ENCODE measurements at places on chromosomes 2 and 18.
A peak's percentile ranks its signal among the peaks of the same experiment; 100 is the strongest.

DNA sequence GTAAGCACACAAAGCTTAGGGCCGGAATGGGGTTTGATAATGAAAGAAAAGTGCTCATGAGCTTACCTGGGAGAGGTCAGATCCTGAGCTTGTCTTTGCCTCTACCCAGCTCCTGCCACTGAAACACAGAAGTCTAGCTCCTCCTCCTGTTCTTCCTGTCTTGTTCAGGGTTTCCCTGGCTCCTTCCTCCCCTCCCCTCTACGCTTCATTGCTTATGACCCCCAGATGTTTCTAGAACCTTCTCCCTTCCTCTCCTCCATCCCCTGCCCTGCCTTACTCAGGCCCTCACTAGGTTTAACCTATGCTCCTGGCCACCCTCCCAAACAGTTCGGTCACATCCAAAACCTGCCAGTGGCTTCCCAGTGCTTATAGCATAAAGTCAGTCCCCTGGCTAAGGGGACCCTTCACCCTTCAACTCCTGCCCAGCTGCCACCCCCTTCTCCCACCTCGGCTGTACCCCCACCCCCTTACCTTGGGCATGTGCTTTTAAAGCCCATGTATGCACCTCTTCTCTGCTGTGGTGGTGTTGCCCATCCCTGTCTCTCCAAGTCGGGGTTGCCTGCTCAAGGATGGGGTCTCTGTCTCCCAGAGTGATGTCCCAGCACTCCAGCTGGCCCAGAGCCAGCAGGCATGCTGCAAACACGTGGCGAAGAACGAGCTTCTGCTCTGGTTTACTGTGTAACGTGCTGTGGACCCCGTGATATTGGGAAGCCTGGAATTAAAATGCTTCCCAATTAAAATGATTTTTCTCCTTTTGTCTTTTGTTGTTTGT is 233.6 kb downstream of the TPGS2 start:
- no peak overlapping the region for H3K4me3 ChIP-seq
- no peaks in the 10 kb centered on the region for H3K27me3 ChIP-seq
- peaks cover 9% of the 10 kb centered on the region for H3K4me1 ChIP-seq
- no peak for DNase-seq

DNA sequence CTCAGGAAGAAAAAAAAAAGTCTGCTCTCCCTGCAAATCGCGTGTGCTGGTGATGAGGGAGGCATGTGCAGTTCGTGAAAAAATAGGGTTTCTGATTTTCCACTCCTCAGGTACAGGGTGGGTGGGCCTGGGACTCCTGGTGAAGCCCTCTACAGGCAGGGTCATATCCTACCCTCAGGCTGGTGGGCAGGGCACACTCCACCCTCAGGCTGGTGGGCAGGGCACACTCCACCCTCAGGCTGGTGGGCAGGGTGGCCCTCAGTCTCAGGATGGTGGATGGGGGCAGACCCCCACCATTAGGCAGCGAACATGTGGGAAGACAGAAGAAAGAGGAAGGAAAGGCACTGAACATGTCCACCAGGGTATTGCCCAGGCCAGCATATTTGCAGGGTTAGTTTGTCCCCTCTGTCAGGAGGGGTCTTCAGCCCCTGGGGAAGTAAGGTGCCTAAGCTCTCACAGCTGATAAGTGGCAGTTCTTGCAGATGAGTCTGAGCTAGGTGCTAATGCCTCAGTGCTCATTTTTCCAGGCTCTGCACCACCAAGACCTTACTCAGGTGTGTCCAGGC is 95.2 kb upstream of the RAB6C start:
- H3K27ac ChIP-seq = no peak overlapping the region
- H3K36me3 ChIP-seq = no peaks in the 10 kb centered on the region
- peaks cover 41% of the 10 kb centered on the region for H3K27me3 ChIP-seq

DNA sequence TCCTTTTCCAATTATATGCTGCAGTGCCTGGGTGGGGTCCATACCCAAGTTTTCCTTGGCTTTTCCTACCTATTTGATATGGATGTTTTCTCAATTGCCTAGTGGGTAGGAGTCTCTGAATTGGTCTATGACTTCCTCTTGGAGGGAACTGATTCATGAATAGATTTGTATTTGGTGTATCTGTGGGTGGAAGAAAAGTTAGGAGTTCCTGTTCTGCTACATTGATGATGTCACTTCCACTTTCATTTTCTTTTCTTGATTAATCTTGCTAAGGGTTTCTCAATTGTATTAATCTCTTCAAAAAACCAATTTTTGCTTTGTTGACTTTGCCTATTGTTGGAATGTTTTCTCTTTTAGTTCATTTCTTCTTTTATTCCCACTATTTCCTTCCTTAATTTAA is 37.4 kb upstream of the SLC9A2 start:
- no peaks in the 10 kb centered on the region for H3K36me3 ChIP-seq
- no peak overlapping the region for H3K4me3 ChIP-seq
- DNase-seq = no peak
- no peaks in the 10 kb centered on the region for H3K4me1 ChIP-seq

DNA sequence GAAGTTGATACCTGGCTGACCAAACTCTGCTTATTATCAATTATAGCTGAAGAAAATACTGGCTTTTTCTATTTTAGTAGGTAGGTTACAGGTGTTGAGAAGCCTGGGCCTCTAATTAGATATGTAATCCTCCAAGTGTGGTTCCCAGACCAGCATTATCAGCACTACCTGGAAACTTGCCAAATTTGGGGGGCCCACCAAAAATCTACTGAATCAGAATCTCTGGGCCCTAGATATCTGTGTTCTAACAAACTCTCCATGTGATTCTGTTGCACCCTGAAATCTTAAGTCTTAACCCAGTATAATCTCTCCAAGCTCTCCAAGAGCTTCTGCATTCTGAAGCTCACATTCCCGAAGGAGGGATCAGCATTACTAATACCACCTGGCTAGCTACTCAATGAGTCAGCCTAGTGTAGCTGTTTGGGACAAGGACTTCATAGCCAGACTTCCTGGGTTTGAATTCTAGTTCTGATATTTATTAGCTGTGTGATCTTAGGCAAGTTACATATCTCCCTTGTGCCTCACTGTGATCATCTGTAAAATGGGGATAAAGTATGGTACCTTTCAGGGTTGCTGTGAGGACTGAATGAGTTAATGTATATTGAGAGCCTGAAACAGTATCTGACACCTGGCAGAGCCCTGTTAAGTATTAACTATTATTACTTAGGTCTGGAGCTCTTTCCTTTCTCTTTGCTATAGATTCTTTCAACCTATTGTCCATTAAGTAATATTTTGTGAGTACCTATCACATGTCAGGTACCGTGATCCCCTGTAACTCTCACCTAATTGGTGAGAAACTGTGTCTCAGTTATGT is 94.1 kb upstream of the CD302 start:
- H3K27ac ChIP-seq = no peak overlapping the region
- H3K4me3 ChIP-seq = no peak overlapping the region
- peak; percentile 20 for DNase-seq
- H3K36me3 ChIP-seq = no peaks in the 10 kb centered on the region

- no peak overlapping the region for H3K27ac ChIP-seq
- no peak for DNase-seq
- H3K27me3 ChIP-seq = no peaks in the 10 kb centered on the region
- H3K4me3 ChIP-seq = no peak overlapping the region
- H3K4me1 ChIP-seq = no peaks in the 10 kb centered on the region
Measured at GRCh38 chr2:59961746-59962145, 591.7 kb downstream of the BCL11A start.

- peak overlapping the region; percentile 68 for H3K27ac ChIP-seq
- H3K36me3 ChIP-seq = peaks cover 10% of the 10 kb centered on the region
- H3K27me3 ChIP-seq = no peaks in the 10 kb centered on the region
Measured at GRCh38 chr2:171921970-171922229, 361 bp upstream of the HAT1 start.

GRCh38 chr2:61157371-61158003 is 4.5 kb upstream of the C2orf74 start:
- no peak for DNase-seq
- H3K36me3 ChIP-seq = peaks cover 42% of the 10 kb centered on the region
- H3K27ac ChIP-seq = no peak overlapping the region
- H3K27me3 ChIP-seq = no peaks in the 10 kb centered on the region

DNA sequence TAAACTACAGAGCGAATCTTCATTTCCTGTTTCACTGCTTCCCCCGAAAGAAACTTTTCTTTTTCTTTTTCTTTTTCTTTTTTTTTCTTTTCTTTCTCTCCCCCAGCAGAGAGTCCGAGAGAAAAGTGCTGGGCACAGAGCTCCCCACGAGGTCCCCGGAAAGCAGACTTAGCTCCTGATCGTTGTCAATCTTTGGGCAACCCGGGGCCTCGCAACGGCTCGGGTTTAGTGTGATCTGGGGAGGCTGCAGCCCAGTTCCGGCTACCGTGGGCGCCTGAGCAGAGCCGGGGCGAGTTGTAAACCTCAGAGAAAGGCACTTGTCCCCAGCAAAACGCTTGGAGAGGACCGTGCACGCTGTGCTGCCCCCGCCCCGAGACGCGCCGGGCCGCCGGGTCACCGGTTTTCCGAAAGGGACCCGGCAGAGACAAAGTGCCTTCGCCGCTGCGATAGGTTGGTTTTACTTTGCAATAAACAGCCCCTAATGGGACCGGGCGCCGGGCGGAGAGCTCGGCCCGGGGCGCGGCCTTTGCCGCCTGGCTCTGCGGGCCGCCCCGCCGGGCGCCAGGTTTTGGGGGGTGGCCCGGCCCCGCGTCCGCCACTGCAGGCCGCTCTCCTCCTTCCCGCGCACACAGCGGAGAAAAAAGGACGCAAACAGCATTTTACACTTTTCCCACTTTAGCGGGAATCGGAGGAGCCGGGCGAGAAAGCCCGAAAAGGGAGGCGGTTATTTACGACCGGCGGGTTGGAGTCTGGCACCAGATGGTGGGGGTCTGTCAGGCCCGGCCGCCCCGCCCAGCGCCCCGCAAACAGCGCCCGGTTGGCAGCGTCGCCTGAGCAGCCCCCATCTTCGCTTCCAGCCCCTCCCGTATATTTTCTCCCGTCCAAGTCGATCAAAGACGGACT is 136.0 kb downstream of the INSIG2 start:
- H3K4me3 ChIP-seq = peak overlapping the region; percentile 34
- peaks cover 11% of the 10 kb centered on the region for H3K4me1 ChIP-seq
- H3K27ac ChIP-seq = no peak overlapping the region
- peak; percentile 18 for DNase-seq
- H3K27me3 ChIP-seq = peaks cover 57% of the 10 kb centered on the region

All from mesenchymal stem cell (in vitro differentiated cells and primary cell).